ENCODE measurements at places on chromosomes 13 and 19.

DNA sequence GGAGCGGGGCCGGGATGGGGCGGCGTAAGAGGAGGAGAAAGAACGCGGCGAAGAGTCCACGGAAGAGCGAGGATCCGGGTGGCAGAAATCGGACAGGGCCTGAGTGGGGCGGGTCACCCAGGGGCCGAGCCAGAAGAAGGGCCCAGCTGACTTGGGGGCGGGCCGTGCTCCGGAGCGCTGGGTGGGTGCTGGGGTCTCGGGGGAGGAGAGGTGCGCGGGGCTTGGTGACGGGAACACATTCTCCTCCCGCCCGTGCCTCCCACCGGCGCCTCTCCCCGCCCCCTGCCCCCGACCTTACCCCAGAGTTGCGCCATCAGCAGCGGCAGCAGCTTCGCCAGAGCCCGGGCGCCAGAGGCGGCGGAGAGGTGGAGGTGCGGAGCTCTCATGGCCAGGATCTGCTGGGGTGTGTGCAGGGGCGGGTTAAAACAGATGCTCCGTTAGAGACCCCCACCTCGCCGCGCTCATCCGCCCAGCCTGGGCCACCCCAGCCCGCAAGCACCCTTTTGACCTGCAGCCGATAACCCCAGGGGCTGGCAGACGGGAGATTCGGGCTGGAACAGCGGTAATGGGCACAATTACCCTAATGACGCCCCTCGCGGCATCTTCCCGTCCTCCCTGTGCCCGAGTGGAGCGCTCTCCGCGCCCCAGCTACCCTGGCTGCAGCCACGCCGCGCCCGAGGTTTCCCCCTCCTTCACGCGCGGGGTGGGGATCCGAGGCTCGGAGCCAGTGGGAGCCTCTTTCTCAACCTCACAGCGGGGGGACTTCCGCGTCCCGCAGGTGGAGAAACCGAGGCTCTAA lies 565 bp downstream of the KLK10 start:
- no peak for DNase-seq

DNA sequence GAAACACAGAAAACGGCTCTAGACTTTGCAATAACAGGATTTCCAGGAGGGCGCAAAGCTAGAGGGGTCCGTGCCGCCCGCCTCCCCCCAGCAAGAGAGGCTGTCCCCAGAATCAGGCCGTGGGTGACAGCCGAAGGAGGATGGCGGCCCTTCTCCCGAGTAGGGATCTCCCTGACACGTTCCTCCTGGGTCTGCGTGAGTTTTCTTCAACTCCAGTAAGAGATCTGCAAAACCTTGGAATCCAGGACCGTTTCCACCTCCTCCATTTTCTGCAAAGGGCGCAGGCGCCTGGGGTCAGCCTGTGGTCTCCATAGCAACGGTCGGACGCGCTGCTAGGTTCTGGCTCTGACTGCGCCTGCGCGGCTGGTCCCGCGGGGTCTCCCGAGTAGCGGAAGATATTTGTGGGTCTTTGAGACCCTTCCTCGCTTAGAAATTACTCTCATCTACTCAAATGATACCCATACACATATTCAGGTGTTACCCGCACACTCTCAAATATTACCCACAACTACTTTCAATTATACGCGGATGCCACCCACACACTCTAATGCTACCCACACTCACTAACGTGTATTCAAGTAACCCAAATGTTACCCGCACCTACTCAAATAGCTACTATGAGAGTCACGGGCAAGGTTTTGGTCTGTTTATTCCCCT lies 2.1 kb downstream of the PNMA8C start:
- DNase-seq = no peak

DNA sequence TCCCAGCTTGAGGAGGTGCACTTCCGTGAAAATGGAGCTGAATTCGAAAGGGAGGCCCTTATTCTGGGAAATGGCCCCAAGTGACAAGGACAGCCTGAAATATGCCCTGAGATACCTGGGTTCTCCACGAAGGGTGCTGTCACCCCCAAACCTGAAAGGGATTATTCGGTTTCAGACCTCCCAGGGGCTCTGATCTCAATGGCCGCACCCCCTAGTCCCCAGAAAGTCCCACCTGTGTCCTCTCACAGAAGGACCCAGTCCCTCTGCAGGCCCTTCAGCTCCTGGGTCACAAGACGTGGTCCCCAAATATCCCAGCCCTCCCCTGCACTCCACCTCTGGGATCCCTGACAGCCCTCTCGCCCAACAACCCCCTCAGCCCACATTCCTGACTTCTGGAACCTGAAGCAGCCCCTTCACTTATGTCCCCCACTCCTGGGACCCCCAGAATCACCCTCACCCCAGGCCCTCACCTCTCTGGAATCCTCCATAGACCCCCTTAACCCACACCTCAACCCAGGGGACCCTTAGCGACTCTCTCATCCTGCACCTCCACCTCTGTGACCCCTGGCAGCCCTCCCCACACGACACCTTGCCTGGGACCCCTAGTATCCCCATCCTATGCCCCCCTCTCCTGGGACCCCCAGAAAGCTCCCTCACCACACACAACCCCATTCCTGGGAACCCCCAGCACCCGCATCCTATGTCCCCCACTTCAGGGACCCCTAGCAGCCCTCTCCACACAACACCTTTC lies 606 bp downstream of the SYNGR4 start:
- DNase-seq = no peak

- no peak for DNase-seq
These were observed 151.7 kb downstream of the EFNB2 start for GRCh38 chr13:106383791-106384190.

GRCh38 chr19:46840498-46840942 lies 10.1 kb downstream of the AP2S1 start:
- no peak for DNase-seq

- DNase-seq = no peak
These were observed 116.4 kb downstream of the TM9SF2 start for GRCh38 chr13:99617474-99618255.

- DNase-seq = no peak
These were observed 244.2 kb upstream of the SERP2 start for GRCh38 chr13:44129418-44129817.

GRCh38 chr19:10079031-10079453 lies 7.1 kb upstream of the SHFL start:
- DNase-seq = no peak

DNA sequence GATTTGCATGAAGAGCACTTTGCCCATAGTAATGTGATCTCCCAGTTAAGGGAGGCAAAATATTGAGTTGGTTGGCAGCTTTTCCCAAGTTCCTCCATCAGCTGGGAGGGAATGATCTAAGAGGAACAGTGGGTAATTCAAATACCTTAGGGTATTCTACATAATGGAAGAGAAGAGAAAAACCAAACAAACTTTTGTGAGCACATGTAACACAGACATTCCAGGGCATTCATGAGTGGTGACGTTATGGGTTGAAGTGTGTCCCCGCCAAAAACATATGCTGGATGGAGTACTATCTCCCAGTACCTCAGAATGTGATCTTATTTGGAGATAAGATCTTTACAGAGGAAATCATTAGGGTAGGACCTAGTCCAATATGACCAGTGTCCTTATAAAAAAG lies 220.1 kb downstream of the FOXO1 start:
- DNase-seq = no peak

- no peak for DNase-seq
These were observed 36.9 kb downstream of the EFNB2 start for GRCh38 chr13:106498571-106498970.

DNA sequence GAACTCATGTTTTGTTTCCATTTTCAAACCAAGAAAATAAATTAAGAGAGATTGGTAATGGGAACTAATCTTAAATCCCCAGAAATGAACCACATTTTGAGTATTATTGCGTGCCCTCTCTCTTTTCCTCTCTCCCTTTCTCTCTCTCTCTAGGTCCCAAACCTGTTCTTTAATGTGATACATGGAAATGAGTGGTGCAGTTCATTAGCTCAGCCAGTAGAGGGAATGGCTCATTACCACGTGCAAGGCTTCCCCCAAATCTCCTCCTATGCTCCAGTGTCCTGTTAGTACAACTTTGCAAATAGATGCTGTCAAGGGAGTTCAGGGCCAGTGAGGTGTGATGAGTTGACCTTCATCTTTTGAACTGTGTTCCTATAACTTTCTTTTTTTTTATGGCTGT lies 178.4 kb downstream of the FGF9 start:
- no peak for DNase-seq

- no peak for DNase-seq
These were observed 15.9 kb upstream of the S1PR4 start for GRCh38 chr19:3162418-3163229.

DNA sequence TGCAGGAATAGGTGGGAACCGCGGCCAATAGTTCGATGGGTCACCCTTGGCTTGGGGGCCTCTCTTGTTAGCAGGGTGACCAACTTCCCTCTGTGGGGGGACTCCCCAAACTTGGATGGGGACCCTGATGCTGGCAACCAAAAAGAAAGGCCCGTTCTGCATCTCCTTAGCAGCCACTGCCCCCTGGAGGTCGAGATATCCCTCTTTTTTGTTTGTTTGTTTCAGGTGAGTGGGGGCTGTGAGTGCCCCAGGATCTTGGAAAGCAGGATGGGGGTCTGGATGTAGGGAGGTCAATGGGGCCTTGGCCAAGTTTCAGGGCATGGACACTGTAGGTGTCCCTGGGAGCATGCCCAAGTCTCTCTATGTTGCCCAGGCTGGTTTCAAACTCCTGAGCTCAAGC lies 7.7 kb upstream of the CRTC1 start:
- DNase-seq = no peak

- no peak for DNase-seq
These were observed 1077.7 kb upstream of the SLC10A2 start for GRCh38 chr13:104143760-104144416.

GRCh38 chr19:40642757-40643305 lies 41.7 kb downstream of the LTBP4 start:
- DNase-seq = no peak

GRCh38 chr13:26095338-26095737 lies 43.5 kb upstream of the SHISA2 start:
- no peak for DNase-seq

- DNase-seq = no peak
These were observed 422 bp upstream of the ZNF575 start for GRCh38 chr19:43532571-43532961.

DNA sequence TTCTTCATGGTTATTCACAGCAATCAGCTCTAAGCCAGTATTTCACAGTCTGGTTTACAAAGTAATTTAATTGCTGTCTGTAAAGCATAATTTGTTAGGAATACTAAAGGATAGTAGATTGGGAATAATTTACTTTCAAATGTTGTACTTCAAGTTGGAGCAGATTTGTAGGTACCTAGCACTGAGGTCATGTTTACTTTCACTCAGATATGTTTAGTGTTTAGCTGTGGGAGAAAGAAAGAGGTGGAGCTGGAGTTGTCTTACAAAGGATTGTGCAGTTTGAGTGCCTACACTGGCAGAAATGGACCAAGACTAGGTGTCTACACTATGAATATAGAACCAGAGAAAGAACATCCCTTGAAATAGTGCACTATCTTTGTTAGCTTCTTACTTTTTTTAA lies 464.6 kb downstream of the PCDH9 start:
- no peak for DNase-seq

DNA sequence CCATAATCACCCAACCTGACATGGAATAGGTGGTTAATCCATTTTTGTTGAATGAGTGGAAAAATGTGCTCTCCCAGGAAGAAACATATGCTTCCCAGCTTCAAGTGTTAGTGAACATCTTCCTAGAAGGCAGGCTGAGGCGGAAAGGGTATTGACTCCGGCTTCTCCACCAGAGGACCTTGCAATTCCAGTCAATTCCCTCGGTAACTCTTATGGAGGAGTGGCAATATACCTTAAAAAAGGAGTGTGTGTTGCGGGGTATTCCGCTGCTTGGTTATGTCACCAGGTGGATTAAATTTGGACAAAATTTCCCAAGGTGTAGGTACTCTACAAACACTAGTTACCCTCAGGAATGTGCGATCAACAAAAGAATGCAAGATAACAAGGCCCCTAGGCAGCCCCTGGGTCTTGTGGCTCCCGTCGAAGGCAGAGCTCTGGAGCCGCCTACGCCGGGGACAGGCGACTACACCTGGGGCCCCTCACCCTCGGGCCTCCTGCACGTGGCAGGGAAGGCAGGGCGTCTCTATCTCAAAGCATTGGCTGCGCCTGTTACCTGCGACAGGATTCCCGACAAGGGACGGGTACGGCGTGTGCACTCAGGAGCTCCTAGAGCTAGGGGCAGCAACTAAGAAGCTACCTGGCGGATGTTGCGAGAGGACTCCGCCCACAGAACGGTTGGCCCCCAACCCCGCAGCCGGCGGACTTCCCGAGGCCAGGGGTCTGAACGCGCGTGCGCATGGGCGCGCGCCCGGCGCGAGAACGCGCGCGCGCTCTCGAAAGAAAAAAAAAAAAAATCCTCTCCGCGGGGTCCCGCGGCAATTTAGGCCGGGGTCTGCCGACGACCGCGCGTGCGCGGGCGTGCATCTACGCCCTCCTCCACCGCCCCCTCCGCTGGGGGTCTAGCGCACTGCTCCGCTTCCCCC lies at the start of gene WDR87:
Gene WDR87, minus strand, starts transcription at position 649 of the 923 bp plus-strand sequence. CDS start 8,355 bp downstream, outside the sequence.
- peak; percentile 12 for DNase-seq

GRCh38 chr19:34351382-34351826 lies 13.6 kb upstream of the GPI start:
- no peak for DNase-seq

GRCh38 chr13:24207841-24208667 lies 47.5 kb downstream of the SPATA13 start:
- no peak for DNase-seq

Measured in activated CD8-positive, alpha-beta memory T cell treated with anti-CD3 and anti-CD28 coated beads for 1 hour (primary cell).